Left forelimb (tissue), 1 donor: ENCODE measurements at places on chromosomes 1 and 21.

GRCh38 chr1:165454091-165454610, 9.2 kb upstream of the RXRG start:
- no peak for DNase-seq

- DNase-seq: no peak
Measured at GRCh38 chr1:4315202-4315601, 339.2 kb upstream of the AJAP1 start.

GRCh38 chr1:85028151-85028550, 20.1 kb downstream of the MCOLN3 start:
- no peak for DNase-seq

DNA sequence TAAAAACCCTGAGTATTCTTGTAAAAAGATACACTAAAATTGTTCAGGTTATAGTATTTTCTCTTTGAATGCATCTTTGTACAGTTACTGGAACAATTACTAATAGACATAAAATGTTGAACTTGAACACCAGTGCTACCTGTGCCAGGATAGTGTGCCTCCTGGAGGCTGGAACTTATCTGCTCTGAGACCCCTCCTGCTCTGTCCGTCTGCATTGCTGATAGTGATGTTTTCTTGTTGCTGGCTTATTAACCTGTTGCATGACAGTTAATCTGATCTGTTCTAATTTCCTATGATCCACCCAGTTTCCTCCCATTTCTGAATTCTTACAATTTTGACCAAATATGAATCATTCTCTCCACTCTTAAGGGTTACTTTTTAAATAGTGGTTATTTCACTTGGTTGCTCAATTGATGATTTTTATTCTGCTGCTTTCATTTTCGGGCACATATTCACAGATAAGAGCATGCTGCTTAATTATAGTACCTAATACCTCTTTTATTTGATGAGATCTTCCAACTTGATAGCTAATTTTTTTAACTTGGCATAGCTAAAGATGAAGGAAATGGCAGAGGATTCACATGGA, 101.4 kb downstream of the CC2D1B start:
- no peak for DNase-seq
